ENCODE measurements at places on chromosomes 11 and 22.

DNA sequence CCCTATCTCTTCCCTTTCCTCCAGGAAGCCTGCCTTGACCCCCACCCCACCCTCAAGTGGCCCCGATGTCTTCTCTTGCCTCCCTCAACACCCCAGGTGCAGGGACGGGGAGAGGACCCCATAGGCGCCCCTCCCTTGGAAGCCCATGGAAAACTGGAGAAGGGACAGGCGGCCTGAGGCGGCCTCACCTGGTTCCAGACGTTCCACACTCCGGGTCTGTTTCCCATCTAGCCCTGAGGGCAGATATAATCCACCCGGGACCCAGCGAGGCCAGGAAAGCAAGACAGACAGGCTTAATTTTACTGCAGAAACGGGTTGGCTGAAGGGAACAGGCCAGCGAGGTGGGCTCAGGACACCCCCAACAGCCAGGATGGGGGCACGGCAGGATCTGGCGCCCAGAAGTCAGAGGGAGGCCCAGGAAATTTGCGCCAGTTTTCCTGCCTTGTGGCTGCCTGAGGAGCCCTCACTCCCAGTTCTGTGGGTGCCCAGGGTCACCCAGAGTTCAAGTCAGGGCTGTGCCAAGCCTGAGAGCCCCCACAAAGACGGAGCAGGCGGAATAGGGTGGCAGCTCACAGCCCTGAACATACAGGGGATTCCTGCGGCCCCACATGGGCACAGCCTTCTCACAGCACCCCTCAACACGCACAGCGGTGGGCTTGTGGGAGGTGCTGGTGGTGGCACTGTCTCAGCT, 3.0 kb upstream of the SIGIRR start:
- DNase-seq: no peak

DNA sequence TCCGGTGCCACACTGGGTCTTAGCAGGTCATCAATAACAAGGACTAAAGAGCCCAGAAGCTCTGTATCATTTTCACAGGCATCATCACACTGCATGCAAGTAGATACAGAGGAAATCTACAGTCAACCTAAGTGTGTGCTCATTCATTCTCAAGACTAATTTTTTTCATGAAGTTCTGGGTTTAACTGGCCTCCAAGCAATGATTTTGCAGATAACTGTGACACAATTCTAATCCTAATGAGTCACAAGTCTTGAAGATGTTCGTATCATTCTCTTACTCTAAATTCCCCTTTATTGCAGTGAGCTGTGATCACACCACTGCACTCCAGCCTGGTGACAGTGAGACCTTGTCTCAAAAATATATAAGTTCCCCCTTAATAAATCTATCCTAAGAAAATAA, 2.5 kb downstream of the OR52W1 start:
- no peak for DNase-seq

DNA sequence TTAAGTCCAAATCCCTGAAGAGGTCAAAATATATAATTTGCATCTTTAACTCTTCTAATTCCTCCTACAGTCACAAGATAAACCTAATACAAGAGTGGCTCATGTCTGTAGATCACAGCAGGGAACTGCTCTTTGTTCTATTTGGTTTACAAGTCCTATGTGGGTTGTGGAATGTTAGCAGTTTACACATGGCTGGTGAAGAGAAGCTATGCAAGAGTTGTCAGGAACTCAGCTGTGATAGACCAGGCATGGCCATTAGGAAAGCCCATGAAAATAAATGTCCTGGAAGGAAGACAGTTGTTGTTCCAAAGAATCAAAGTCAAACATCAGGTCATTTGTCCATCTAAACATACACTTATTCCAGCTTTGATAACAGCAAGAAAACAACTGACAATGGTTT, 312.4 kb upstream of the PITPNB start:
- no peak for DNase-seq

DNA sequence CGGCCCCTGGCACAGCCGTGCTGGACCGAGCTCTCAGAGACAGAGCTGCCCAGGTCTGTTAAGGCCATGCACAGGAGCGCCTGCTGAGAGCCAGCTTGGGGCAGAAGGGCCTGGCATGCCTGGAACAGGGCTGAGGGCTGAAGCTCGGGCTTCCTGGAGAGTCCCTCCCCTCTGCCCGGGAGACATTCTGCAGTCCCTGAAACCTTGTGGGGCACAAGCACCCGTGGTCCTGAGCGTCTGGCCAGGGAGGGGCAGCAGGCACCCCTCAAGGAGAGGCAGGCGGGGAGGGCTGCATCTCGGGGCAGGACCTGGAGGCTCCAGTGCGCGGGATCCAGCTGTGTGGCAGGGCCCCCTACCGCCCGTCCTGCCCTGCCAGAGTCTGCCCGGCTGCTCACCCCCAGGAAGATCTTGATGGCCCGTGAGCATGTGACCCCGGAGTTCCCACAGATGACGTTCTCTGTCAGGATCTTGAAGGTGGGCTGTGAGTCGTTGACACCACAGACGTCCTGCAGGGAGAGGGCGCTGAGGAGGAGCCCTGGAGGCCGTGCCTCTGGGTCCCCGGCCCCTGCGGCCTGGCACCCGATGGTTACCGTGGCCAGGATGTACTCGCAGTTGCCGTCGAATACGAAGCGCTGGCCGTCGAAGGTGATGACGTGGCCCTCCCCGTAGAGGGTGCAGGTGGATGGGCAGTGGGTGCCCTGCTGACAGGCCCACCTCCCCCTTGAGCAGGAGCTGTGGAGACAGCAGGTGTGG, 10.9 kb downstream of the MUC6 start:
- DNase-seq: no peak

DNA sequence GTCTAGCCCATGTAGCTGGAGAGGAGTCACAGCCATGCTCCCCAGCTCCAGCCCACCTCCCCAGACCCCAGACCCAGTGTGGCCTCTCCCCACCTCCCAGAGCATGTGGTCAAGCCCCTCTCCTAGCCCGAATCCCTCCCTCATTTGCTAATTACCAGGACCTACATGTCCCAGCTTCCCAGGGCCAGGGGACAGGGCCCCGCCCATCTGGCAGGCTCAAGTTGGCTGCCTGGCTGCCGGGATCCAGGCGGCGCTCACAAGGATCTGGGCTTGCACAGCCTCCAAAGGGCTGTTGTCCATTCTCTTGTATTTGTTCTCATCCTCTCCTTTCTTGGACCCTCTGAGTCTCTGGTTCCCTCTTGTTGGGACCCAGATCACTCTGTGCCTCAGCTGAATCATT, 4.6 kb upstream of the MIF start:
- DNase-seq: no peak

DNA sequence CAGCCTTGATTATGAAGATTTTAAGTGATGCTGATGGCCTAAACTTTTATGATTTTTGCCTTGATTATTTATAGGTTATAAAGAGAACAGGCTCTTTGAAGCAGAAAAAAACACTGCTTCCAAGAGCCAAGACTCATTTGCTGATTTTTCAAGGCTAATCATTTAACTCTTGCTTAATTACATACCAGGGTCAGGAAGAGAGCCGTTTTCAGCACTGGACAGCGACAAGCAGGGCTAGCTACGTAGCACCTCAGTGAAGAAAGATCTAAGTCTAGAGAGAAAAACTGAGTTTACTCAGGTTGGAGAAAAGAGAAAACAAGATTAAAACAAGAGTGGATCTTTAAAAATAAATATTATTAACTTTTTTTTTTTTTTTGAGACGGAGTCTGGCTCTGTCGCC, 615.4 kb upstream of the B3GAT1 start:
- peak; percentile 30 for DNase-seq

GRCh38 chr22:36858156-36858555, 2.6 kb upstream of the NCF4 start:
- no peak for DNase-seq

DNA sequence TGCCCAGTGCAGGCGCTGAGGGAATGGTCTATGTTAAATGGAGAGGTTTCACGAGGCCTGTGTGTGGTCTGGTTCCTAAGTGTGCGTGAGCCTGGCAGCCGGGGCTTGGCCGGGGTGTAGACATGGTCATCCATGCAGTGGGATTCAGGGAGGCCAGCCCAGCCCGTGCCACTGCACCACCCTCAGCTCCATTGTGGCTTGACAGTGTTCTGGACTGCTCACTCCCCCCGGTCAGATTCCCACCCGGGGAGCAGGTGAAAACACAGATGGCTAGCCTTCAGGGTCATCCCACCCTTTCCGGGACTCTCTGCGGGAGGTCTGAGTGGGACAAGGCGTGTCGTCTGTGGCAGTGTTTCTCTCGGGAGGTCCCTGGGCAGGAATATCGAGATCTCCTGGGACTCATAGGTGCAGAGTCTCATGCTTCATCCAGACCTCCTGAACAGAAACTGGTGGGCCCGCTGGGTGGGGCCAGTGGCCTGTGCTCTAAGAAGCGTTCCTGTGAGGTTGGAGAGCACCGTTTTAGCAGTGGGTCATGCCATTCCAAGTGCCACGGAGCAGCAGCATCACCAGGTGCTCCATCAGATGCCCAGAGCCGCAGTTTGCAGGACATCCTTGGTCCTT, 52.3 kb downstream of the ST14 start:
- DNase-seq: no peak

GRCh38 chr22:33192156-33192555, 134.0 kb upstream of the SYN3 start:
- DNase-seq: no peak

- DNase-seq: no peak
These were observed 135.6 kb downstream of the SBF2 start for GRCh38 chr11:10158461-10158860.

GRCh38 chr22:44382116-44383038, 69.6 kb upstream of the SHISAL1 start:
- DNase-seq: no peak

DNA sequence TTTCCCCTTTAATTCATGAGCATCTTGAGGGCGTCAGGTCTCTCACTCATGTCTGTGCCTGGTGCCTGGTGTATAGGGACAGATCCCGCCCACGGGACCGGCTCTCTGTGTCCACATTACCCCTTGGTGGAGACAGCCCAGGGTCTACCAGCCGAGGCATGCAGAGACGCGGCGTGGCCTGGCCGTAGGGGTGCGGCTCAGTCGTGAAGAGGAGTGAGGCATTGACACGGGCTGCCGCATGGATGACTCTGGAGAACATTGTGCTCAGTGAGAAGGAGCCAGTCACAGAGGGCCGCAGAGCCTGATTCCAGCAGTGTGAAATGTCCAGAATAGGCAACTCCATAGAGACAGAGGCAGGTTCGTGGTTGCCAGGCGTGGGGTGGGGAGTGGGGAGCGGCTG, 209.8 kb downstream of the TBC1D22A start:
- no peak for DNase-seq

DNA sequence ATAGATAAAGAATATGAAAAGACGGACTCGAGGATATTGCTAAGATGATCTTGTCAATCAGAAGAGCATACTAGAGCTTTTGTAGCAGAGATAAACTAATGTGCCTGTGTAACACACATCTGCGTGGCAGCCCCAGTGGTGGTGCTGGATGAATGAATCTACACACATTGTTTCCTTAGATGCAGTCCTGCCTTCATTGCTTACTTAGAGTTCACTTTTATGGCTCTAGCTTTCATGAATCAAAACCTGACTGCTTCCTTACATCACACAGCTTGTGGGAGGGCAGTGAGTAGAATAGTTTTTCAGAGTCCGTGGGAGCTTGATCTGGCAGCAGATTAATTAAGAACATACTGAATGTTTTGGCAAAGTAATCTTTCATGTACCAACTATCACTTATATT, 83.7 kb downstream of the EXT2 start:
- DNase-seq: no peak
